Kidney (tissue), 22 donors: ENCODE measurements at places on chromosomes 11 and 22.

GRCh38 chr11:103202048-103202651 is 92.9 kb downstream of the DYNC2H1 start:
- peaks cover 7% of the 10 kb centered on the region for H3K36me3 ChIP-seq
- no peaks in the 10 kb centered on the region for H3K4me1 ChIP-seq
- DNase-seq, result peak; percentile 33
- H3K27ac ChIP-seq, result no peak overlapping the region
- H3K4me3 ChIP-seq, result no peak overlapping the region

DNA sequence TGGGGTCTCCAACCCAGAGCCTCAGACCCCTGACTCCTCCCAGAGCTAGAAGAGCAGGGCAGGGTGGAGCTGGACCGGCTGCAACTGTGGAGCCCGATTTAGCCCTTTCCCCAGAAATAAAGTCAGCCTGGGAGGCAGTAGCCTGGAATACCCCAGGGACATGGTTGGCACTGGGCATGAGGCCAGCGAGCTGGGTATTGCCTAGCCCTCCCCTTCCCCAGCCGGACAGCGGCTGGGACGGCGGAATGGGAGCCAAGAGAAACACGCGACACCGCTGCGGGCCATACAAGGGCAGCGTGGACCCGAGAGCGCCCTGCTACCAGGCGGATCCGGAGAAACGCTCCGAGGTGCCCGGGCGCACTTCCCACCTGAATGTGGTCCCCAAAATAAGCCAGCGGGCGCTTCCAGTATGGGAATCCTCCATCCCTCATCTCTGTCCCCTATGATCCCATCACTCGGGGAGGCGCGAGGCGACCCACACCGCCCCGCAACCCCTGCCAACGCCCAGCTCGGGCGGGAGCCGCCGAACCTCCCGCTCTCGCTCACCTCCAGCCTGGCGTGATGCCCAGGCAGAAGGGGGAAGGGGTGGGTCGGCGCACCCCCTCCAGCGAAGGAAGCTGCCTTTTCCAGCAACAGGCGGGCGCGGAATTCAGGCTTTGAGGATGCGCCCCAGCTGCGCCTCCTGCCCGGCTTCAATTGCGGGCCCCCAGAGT is 758 bp downstream of the MCAM start:
- peak overlapping the region; percentile 10 for H3K4me3 ChIP-seq
- no peak for DNase-seq
- no peaks in the 10 kb centered on the region for H3K36me3 ChIP-seq
- no peaks in the 10 kb centered on the region for H3K27me3 ChIP-seq
- peak overlapping the region; percentile 41 for H3K27ac ChIP-seq

- no peaks in the 10 kb centered on the region for H3K36me3 ChIP-seq
- H3K27me3 ChIP-seq, result no peaks in the 10 kb centered on the region
- no peaks in the 10 kb centered on the region for H3K4me1 ChIP-seq
- no peak overlapping the region for H3K27ac ChIP-seq
- no peak for DNase-seq
- H3K4me3 ChIP-seq, result no peak overlapping the region
These were observed 340.4 kb downstream of the OPCML start for GRCh38 chr11:133191931-133192330.

- no peaks in the 10 kb centered on the region for H3K4me1 ChIP-seq
- DNase-seq, result no peak
- H3K4me3 ChIP-seq, result no peak overlapping the region
- H3K27ac ChIP-seq, result no peak overlapping the region
- no peaks in the 10 kb centered on the region for H3K27me3 ChIP-seq
These were observed 19.4 kb downstream of the LRRC74B start for GRCh38 chr22:21064917-21065864.

GRCh38 chr11:93623179-93623578 is 38.3 kb upstream of the CEP295 start:
- no peak overlapping the region for H3K27ac ChIP-seq
- no peak for DNase-seq
- no peaks in the 10 kb centered on the region for H3K36me3 ChIP-seq
- no peaks in the 10 kb centered on the region for H3K4me1 ChIP-seq

GRCh38 chr22:20084547-20085413 is 4.7 kb downstream of the DGCR8 start:
- no peak overlapping the region for H3K27ac ChIP-seq
- H3K4me3 ChIP-seq, result no peak overlapping the region
- DNase-seq, result peak; percentile 34
- H3K4me1 ChIP-seq, result peaks cover 22% of the 10 kb centered on the region
- peaks cover 32% of the 10 kb centered on the region for H3K36me3 ChIP-seq

DNA sequence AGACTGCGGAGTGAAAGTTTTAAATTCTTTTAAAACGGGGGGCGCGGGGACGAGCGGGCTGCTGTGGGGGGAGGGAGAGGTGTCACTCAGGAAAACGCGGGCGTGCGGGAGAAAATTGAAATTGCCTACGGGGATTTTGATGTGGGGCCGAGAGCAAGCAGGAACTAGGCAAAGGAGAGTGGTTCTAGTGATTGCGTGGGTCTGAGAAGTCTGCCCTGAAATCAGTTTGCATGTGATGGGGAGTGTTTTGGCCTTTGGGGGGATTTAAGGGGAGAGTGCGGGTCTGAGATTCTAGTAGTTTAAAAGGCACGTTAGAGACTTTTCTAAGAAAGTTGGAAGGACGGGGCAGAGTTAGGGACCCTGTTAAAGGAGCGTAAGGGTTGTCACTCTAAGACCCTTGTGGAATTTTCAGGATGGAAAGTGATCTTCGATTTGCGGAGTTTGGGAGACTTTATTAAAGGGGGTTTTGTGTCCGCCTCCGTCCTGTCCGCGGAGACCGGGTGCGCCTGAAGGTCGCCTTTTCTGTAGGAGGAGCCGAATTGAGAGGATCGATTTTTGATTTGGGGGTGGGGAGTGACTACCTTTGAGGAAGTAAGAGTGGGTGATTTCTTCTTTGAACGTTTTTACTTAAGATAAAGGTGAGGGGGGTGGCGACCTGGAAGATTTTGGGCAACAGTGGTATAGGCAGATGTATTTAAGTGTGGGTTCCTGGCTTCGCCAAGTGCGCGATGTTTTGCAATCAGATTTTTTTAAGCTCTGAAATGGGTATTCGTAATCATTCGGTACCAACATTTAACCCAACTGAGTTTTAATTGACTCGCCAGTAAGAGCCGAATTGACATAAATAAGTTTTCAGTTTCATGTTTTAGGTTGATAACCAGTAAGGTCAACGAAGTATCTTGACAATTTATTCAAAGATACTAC is 1.1 kb downstream of the EED start:
- H3K4me3 ChIP-seq, result peak overlapping the region; percentile 89
- no peak for DNase-seq
- no peaks in the 10 kb centered on the region for H3K27me3 ChIP-seq

GRCh38 chr11:32153747-32154146 is 62.9 kb downstream of the RCN1 start:
- no peak overlapping the region for H3K4me3 ChIP-seq
- H3K27ac ChIP-seq, result no peak overlapping the region
- H3K36me3 ChIP-seq, result no peaks in the 10 kb centered on the region
- no peaks in the 10 kb centered on the region for H3K27me3 ChIP-seq
- no peak for DNase-seq

- no peaks in the 10 kb centered on the region for H3K36me3 ChIP-seq
- H3K27ac ChIP-seq, result no peak overlapping the region
These were observed 88.9 kb downstream of the TBC1D22A start for GRCh38 chr22:46851311-46851710.

DNA sequence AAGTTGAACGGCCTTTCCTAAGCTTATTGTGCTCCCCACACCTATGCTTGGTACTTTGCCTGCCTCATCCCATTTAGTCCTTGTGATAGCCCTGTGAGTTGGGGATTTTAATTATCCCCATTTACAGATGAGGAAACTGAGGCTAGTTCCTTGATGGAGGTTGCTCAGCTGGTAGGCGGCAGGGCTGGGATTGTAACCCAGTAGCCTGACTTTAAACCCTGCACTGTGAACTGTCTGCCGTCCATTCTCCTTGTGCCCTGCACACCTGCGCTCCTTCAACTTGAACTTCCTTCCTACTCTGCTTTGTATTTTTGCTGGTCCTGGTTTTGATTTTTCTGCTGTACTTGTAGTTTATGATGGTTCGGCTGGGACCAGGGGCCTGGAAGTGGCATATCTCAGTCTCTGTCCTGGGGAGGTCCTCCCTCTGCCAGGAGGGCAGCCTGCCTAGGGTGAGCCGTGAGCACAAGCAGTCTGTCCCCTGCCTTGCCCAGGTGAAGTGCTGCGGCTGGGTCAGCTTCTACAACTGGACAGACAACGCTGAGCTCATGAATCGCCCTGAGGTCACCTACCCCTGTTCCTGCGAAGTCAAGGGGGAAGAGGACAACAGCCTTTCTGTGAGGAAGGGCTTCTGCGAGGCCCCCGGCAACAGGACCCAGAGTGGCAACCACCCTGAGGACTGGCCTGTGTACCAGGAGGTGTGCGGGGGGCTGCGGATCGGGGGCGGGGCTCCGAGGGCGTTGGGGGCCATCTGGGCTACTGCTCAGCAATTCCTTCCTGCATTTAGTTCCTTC is 52.4 kb downstream of the CD82 start:
- no peaks in the 10 kb centered on the region for H3K27me3 ChIP-seq
- H3K4me3 ChIP-seq, result no peak overlapping the region
- no peak overlapping the region for H3K27ac ChIP-seq
- peak; percentile 44 for DNase-seq
- peaks cover 3% of the 10 kb centered on the region for H3K4me1 ChIP-seq
- no peaks in the 10 kb centered on the region for H3K36me3 ChIP-seq

- no peaks in the 10 kb centered on the region for H3K36me3 ChIP-seq
- peaks cover 6% of the 10 kb centered on the region for H3K4me1 ChIP-seq
- H3K27ac ChIP-seq, result no peak overlapping the region
- H3K27me3 ChIP-seq, result no peaks in the 10 kb centered on the region
These were observed 92.6 kb downstream of the PKNOX2 start for GRCh38 chr11:125257190-125257579.

DNA sequence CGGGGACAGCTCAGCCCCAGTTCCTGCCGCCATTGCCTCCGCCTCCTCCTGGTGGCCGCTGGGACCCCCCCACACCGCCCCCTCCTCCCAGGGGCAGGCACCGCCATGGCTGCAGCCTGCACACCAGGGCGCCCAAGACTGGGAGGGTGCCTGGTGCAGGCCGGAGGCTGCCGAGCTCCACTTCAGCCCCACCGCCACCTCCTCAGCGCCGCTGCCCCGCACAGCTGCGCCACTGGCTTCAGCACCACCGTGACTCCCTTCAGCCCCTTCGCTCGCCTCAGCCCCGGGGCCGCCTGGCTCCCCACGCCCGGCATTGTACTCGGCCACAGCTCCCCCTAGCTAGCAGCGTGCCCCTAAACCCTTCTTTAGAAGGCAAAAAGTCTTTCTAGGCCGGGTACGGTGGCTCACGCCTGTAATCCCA is 131.1 kb downstream of the CRYBB2 start:
- no peak overlapping the region for H3K4me3 ChIP-seq
- H3K27me3 ChIP-seq, result no peaks in the 10 kb centered on the region
- H3K36me3 ChIP-seq, result peaks cover 30% of the 10 kb centered on the region
- H3K4me1 ChIP-seq, result no peaks in the 10 kb centered on the region

DNA sequence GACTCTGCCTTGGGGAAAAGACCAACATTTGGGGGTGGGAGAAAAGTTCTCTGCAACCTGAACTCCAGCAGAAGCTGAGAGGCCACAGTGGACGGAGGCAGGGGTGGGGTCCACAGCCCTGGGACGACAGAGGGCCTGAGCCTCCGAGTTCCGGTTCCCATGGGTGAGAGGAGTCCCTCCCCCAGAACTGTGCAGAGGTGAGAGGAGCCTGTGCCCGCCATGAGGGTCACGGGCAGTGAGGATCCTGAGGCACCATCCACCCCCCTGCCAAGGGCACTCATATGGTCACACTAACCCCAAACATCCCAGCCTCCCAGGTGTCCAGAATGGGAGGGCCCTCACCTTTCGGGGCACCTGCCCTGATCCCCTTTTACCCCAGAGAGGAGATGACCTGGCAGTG is 30.5 kb downstream of the KIAA0930 start:
- no peak overlapping the region for H3K27ac ChIP-seq
- DNase-seq, result no peak
- no peaks in the 10 kb centered on the region for H3K36me3 ChIP-seq
- H3K4me3 ChIP-seq, result no peak overlapping the region
- no peaks in the 10 kb centered on the region for H3K27me3 ChIP-seq
